Activated T-cell treated with anti-CD3 and anti-CD28 coated beads, Interleukin-2, amount 50 U/mL, for 24 hours (primary cell): ENCODE measurements at places on chromosomes 11 and 22.

GRCh38 chr11:46736615-46737014 lies 17.6 kb downstream of the F2 start:
- no peak for DNase-seq

- no peak for DNase-seq
Measured at GRCh38 chr22:19232623-19233022, 54.1 kb upstream of the SLC25A1 start.

GRCh38 chr11:833849-834311 lies 1.1 kb downstream of the CD151 start:
- DNase-seq, result no peak

DNA sequence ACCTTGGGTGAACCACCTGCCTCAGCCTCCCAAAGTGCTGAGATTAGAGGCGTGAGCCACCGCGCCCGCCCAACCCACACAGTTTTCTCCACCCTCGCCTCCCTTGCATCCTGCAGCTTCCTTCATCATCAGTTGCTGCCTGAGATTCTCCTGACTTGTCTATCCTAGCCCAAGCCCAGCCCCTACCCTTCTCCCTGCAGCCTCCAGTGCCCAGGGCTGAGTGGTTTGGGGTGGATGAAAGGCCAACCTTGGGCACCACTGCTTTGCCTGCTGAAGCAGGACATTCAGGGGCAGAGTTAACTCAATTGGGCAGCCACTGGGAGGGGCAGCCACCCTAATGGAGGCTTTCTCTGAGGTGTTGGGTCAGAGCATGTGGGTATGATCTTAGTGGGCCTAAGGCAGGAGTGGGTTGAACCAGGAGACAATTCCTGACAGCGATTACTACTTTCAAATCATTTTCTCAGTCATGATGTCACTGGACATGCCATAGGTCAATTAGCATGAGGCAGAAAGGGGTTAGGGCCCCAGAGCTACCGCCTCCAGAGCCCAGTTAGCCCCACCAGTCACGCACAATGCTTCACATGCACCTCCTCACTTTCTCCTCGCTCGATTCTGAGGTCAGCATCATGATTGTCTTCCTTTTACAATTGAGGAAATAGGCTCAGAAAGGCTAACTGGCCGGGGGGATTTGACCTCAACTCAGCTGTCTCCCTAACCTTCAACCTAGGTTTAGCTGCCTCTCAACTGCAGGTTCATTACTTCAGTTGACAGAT lies 1.0 kb upstream of the FKBP2 start:
- DNase-seq, result no peak

DNA sequence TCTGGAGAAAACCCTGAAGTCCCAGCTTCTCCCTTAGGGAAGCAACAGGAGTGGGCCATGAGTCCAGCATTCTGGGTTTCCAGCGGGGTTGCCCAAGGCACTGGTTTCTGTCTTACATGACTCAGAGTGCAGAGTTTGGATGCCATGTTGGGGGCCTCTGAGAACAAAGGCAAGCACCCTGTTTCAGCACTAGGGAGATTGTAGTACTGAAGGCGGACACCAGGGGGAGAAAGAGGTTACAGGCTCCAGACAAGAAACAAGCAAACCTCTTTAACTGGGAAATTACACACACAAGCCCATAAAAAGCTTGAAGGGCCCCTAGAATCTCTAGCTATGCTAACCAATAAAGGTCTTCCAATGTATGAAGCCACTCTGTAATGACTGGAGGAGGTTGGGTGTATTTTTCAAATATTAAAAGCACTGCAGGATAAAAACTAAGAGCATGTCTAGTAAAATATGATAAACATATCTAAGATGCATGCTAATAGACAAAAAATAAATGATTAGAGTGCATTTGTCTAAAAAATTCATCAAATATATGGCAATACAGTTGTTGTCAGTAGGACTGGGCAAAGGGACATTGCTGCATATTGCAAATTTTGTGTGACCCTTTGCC lies 7.1 kb downstream of the MS4A6E start:
- peak; percentile 63 for DNase-seq

DNA sequence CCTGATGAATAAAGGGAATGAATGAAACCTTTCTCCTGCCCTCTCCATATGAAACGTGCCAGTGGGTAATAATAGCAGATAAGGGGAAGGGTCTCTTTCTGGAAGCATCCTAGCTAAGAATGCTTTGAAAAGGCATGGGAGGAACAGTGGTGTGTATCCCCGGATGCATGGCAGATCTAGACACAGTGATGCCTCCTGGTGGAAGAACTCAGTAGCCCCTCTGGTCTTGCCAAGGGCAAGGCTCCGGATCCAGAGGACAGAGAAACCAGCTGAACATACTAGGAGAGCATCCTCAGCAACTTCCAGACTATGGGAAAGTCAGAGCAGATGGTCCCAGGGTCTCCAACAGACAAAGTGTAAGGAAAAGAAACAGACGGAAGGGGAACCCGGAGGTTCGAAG lies 6.4 kb downstream of the BAIAP2L2 start:
- no peak for DNase-seq

GRCh38 chr22:27397954-27398342 lies 403.6 kb downstream of the MN1 start:
- DNase-seq, result no peak

DNA sequence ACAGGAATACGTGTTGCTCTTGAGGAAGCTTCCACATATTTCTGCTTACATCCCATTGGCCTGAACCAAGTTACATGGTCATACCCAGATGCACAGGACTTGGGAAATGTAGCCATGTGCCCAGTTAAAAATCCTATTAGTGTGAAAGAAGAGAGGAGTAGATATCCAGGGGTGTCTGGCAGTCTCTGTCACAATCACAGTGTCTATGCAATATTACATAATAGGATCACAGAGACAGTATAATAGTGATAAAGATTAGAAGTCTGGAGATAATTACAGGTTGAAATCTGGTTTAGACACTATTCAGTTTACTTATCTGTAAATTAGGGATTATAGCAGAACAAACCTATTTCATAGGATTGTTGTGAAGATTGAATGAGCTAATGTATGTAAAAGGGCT lies 62.6 kb upstream of the SLC6A5 start:
- DNase-seq, result no peak

GRCh38 chr11:73228268-73229134 lies 10.4 kb downstream of the P2RY2 start:
- DNase-seq, result no peak

- DNase-seq, result peak; percentile 56
Measured at GRCh38 chr11:3056296-3057068, 741 bp downstream of the CARS1 start.

DNA sequence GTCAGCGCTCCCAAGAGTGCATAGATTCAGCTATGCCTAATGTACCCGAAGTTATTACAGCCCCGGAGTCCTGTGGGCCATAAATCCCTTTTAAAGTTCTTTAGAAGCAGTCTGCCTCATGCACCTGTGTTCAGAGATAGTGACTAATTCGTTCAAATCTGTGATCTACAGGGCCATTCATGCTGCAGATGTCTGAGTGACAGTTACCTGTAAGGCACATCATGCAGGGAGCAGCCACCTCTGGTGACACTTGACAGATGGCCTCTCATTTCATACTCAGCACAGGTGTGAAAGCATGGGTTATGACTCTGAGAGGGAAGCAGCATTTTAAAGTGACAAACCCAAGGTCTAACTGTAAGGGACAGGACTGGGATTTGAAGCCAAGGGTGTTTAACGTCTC lies 2.4 kb upstream of the E2F8 start:
- DNase-seq, result no peak

GRCh38 chr22:44111562-44112155 lies 69.1 kb upstream of the PARVG start:
- DNase-seq, result no peak

GRCh38 chr11:19705936-19706335 lies 6.7 kb upstream of the NAV2 start:
- no peak for DNase-seq

GRCh38 chr11:114311946-114312345 lies 15.7 kb downstream of the NNMT start:
- DNase-seq, result no peak

DNA sequence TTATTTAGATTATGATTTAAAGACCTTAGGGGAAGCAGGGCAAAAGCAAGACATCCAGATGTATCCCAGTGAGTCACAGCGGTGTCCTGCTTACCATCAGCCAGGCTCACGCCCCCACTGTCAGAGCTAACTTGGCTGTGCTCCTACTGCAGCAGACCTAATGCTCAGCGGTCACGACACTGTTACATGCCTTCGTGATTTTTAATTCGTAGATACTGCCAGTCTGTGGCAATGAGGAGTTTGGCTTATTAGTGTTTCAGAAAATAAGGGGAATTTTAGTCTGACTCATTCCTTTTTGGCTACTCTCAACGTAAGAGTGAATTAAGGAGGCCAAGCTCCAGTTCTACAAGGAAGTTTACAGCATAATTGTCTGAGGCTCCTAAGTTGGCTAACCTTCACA lies 22.7 kb downstream of the EFCAB6 start:
- no peak for DNase-seq

DNA sequence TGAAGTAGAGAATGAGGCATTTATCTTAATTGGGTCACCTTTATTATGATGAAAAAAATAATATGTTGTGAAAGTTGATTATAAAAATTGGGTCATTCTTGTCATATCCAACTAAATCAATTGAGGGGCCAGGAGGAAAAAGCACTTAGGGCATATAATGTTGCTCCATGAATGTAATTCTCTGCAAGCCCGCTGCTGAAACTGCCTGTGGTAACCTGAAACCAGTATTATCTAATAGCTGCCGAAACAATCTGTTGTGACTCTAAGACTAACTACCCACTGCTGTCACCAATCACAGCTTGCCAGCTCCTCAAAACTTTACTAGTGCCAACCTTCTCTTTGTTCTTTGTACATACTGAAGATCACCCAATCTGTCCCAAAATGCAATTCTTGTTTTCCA lies 115.8 kb downstream of the ATG16L2 start:
- DNase-seq, result no peak

- no peak for DNase-seq
Measured at GRCh38 chr11:17233101-17233500, 25.3 kb upstream of the PIK3C2A start.

- no peak for DNase-seq
Measured at GRCh38 chr11:47378836-47379170, 456 bp upstream of the SPI1 start.

DNA sequence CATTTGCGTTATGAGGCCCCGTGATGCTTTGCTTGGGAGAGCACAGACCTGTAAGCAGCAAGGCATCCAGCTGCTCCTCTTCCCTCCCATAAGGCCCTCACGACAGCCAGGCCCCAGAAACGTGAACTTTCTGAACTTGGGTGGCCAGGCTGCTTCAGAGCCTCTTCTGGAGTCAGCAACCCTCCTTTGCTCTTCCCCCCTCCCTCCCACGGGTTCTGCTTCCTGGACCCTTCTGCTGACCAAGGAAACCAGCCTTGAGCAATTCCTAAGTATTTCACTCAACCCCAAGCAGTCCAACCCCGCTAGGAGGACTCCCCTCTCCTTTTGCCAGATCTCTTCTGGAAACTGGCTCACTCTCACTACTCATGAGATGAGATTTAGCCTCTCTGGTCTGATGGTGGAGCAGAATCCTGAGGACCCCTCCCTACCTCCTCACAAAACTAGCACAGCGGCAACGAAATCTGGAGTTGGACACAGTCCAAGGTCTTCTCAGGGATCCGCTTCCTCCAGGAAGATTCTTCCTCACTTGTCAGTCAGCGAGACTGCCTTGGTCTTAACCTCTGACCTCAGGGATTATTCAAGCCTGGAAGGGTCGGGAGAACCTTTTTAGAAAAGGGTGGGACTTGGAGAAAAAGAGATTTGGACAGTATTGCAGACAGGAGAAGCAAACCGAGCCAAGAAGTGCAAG lies 86.2 kb downstream of the UBASH3B start:
- no peak for DNase-seq

DNA sequence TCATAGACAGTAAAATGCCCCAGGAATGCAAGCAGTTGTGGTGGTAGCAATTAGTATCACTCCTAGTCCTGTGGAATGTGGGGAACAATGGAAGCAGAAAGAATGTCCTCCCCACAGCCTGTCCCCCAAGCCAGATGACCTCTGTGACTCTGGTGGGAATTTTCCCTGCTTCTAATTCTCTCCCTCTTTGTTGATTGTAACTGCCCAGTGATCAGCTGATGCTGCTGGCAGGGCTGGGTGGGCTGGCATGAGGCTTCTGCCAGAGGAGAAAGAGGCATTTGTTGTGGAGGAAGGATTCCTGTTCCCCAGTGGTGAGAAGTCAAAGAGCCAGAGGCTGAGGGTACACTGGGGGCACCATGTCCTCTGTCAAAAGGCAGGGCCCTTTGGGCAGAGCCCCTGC lies 116.7 kb upstream of the NCAM1 start:
- DNase-seq, result no peak

- no peak for DNase-seq
Measured at GRCh38 chr22:49150801-49151221, 676.9 kb downstream of the BRD1 start.

DNA sequence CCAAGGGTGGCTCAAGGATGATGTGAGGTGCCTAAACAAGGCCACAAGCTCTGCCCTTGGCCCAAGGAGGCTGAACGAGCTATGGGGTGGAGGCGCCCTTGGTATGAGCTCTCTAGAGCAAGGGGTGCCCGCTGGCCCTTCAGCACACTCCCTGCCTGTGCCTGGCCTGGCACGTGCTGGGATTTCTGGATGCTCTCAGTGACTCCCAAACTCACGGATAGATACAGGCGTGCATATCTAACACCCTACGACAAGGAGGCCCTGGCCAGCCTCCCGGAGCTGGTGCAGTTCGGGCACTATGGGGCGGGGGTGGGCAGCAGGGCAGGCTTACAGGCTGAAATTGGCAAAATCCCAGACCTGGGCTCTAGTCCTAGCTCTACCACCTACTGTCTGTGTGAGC lies 30.6 kb downstream of the SCUBE1 start:
- DNase-seq, result no peak

DNA sequence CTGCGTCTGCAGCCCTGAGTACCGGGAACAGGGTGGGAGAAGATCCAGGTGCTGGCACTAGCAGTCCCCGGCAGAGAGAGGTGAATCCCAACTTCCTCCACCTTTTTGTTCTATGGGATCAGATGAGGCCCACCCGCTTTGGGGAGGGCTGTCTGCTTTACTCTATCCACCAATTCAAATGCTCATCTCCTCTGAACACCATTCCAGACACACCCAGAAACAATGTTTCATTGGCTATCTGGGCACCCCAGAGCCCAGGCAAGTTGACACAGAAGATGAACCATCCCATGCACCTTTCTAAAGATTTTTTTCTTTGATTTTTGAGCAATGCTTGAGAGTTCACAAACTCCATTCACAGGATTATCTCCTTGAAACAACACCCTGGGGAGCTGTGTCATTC lies 78.0 kb downstream of the PARVB start:
- no peak for DNase-seq

DNA sequence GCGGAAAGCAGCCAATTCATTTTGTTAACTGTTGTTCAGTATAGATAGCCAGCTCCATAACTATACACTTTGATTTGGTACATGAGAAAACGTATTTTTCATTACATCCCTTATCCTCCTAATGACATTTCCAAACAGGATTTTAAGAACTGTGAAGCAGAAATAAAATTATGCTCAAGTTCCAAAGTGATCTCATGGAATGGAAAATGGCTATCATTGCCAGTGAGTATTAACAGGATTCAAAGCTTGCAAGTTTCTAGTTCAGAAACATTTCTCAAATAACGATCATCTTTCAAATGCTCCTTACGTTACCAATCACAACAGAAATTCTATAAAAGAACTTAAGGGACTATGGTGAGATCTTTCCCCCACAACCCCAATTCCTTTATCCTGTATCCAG lies 53.7 kb downstream of the CADM1 start:
- no peak for DNase-seq
